ENCODE measurements at places on chromosomes 4 and X. TPM values are rescaled to one million over a fixed set of nuclear protein-coding genes. Genes with fewer than 3 reads are reported as not detected.

GRCh38 chr4:147741190-147741788 lies 9.4 kb downstream of the ARHGAP10 start:
- peak; percentile 71 for DNase-seq

GRCh38 chrX:51608126-51608525 lies 10.6 kb downstream of the CENPVL3 start:
- peak; percentile 1 for DNase-seq

DNA sequence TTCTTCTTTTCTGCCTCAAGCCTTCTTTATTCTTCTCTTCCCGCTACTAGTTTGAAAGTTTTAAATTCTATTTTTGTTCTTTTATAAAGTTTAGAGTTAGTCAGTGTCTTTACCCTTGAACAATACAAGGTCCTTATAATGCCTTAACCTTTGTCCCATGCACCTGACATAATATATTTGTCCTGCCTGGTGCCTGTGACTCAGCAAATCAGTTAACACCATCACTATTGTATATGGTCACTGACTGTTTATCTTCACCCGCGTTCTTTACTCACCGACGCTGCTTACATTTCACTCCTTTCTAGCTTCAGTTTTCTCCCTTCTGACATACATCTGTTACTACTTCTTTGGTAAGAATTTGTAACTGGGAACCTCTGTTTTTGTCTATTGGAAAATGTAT lies 5.7 kb downstream of the SMIM20 start:
- peak; percentile 53 for DNase-seq

GRCh38 chr4:9804918-9805317 lies 23.5 kb downstream of the DRD5 start:
- DNase-seq: no peak

Gene WNK3
- polyA plus RNA-seq: 0.10 TPM

GRCh38 chrX:124388562-124388961 lies 42.2 kb downstream of the SH2D1A start:
- peak; percentile 49 for DNase-seq

- DNase-seq: no peak
Measured at GRCh38 chrX:141185366-141185765, 8.4 kb upstream of the LDOC1 start.

GRCh38 chr4:109465069-109465468 lies 31.5 kb downstream of the SEC24B start:
- DNase-seq: no peak

Gene RBM47
- polyA plus RNA-seq: 0.44 TPM

Gene BRS3
- polyA plus RNA-seq: not detected

Gene XAGE2
- polyA plus RNA-seq: not detected

Gene CT45A5
- polyA plus RNA-seq: not detected

Gene PNCK
- polyA plus RNA-seq: 0.22 TPM

DNA sequence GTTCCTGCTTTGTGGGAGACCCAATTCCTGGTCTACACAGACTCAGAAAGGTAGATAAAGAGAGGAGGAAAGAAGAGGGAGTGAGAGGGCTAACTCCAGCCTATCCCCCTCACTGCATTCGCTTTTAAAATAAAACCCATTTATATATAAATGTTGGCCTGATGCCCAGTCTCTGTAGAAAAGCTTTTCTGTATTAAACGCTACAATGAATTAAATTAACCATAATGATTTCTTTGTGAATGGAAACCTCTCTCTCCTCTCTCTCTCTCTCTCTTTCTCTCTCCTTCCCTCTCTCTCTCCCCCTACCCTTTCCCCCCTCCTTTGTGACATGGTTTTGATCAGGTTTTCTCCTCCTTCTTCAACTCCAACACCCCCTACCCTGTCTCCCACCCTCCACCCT lies 34.8 kb downstream of the PJA1 start:
- DNase-seq: no peak

DNA sequence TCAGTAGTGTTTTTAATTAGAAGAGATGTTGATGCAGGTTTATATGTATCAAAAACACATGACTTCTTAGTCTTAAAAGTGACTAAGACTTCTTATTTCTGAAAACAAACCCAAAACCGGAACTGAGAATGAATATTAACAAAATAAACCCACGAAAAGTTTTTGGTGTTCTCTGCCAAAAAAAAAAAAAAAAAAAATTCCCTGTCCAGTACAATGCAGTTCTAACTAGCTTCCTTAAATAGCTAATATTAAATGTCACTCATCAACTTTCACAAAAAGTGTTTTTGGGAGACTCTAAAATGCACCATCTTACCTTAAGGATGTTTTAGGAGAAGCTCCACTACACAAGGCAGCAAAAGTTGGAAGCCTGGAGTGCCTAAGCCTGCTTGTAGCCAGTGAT lies 2.0 kb downstream of the ANKRD37 start:
- no peak for DNase-seq

GRCh38 chr4:92988301-92988700 lies 684.5 kb downstream of the GRID2 start:
- no peak for DNase-seq

Gene CDKN2AIP
- polyA plus RNA-seq: 9.0 TPM

- DNase-seq: peak; percentile 56
Measured at GRCh38 chr4:128288689-128289106, 1.1 kb upstream of the PGRMC2 start.

GRCh38 chrX:13293700-13294099 lies 26.2 kb downstream of the ATXN3L start:
- DNase-seq: no peak

Gene CXorf49
- polyA plus RNA-seq: not detected

GRCh38 chr4:26729027-26729426 lies 131.6 kb upstream of the STIM2 start:
- DNase-seq: no peak

GRCh38 chr4:160880180-160880579 lies 1283.6 kb downstream of the FSTL5 start:
- no peak for DNase-seq

Gene ZBTB49
- 3.2 TPM for polyA plus RNA-seq

Gene UNC5C
- polyA plus RNA-seq: not detected

Gene NAT8L
- polyA plus RNA-seq: 0.04 TPM

GRCh38 chr4:85823295-85823694 lies 348.3 kb downstream of the ARHGAP24 start:
- peak; percentile 62 for DNase-seq

Gene SYTL4
- polyA plus RNA-seq: 1.6 TPM

Gene CLCN3
- polyA plus RNA-seq: 11.2 TPM

DNA sequence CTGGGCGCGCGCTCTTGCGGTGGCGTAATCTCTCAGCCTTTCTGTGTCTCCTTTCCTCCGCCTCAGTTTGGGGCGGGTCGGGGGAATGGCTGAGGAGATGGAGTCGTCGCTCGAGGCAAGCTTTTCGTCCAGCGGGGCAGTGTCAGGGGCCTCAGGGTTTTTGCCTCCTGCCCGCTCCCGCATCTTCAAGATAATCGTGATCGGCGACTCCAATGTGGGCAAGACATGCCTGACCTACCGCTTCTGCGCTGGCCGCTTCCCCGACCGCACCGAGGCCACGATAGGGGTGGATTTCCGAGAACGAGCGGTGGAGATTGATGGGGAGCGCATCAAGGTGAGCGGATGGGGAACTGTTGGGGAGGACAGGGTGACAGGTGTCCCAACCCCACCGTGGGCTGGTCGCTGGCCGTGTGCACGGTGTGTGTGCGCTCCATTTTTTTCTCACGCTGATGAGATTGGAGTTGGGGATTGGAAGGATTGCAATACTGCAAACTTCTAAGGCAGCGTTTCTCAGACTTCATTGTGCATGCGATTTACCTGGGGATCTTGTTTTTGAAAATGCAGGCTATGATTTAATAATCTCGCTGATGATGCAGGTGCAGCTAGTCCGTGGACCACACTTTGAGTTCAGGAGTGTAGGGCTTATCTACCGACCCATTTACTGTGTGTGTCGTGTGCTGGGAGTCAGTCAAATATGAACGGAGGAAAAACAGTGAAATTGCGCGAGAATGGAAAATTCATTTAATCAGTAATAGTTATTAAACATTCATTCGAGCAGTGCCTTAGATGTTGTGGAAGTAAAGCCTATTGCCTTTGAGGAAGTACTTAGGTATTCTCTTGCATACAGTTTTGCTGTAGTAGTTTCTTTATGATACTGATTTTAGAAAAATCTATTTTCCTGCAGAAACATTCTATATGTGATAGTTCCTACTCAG lies at the start of gene RAB33B:
Gene RAB33B, plus strand, starts transcription at position 11 of the 935 bp plus-strand sequence. Its CDS starts 75 bp downstream, at position 86.
- peak; percentile 86 for DNase-seq

DNA sequence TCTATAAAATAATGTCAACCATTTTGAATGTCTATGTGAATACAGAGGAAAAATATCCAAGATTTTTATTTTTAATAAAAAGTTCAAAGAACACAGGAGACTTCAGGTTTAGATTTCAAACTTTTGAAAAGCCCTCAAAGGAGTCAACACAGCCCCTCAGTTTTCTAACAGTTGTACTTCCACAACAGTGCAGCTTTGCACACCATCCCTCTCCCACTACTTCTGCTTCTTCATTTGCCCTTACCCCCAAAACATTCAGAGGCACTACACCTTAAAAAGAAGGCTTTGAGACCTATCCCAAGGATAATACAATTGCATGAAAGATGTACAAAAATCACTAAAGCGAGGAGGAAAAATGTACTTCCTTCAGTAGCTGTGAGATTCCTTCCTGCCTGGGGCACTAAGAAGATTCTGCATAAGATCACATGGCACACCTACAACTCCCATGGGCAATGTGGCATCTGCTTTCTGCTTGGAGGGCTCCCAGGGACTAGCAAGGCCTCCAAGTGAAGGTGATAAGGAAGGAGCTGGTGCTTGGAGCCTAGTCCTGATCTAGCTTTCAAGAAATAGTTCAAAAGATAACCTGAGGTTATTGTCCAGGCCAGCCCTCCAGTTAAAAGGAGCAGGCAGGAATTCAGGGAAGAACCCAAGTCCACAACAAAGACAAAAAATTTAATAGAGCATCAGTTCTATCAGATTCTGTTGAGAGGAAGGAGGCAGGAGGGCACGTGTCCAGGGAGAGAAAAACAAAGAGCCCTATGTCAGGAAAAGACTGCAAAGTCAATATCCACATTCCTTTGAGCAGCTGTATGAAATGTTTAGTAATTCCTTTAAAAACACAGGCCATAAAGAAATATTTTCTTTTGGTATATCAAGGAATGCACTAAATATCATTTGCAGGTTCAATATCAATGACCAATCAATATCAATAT lies 19.1 kb downstream of the ARAP2 start:
- DNase-seq: no peak

DNA sequence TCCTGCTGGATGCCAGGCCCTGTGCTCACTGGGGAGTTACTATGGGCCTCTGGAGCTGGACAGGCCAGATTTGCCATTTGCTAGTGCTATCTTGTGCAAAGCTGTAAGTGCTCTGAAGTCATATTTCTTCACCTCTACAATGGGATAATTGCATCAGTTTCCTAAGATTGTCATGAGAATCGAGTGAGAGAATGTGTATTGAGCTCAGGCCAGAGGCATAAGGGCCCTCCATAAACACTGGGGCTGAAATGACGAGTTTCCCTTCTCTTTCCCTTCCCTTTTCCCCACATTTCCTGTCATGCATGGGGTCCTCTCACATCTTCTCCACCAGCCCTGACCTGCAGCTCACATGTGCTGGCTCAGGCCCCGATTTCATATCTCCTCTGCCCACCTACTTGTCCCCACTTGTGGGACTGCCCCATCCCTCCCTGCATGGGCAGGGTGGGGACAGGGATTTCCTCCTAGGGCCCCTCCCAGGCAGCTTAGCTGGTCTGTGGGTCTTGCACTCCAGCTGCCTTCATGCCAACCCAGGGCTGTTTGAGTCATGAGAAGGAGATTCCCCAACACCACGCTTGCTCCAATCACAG lies 358.8 kb downstream of the MID1IP1 start:
- DNase-seq: no peak

DNA sequence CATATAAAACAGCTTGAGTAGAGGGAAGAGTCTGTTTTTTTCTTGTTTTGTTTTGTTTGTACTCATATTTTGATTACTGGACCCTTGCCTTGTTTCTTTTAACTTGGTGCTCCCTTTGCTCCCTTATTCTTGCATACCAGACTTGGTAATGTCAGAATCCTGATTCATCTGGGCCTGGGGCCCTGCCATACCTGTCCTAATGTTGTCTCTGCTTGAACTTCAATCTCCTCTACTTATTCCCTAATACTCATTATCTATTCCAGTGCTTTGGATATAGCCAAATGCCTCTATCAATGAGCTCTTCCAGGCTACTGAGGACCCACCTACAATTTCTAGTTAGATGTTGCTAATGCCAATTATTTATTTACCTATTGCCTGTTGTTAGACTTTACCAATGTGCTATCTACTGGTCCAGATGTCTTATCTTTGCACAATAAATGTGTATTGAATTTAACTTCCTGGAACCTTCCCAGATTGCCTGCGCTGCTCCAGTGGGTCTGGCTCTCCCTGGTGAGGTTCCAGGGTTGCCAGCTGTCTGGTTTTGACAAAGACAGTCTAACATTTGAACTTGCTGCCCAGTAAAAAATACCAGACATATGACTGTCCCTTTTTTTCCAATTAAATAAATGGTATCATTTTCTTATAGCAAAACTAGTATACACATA lies 64.4 kb upstream of the ACSL4 start:
- DNase-seq: no peak

- no peak for DNase-seq
Measured at GRCh38 chr4:32268863-32269262, 1548.7 kb downstream of the PCDH7 start.

Gene POU4F2
- polyA plus RNA-seq: not detected

DNA sequence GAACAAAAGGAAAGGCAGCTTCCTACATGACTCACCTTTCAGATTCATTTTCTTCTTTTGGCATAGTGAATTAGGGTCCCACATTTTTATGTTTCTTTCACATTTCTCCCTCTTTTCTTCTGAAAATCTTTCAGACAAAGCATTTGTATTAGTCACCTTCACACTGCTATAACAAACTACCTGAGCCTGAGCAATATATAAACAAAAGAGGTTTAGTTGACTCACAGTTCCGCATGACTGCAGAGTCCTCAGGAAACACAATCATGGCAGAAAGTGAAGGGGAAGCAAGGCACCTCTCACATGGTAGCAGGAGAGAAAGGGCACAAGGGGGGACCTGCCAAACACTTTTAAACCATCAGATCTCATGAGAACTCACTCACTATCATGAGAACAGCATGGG lies 36.9 kb downstream of the MAGEA9 start:
- no peak for DNase-seq

Gene PABPC4L
- polyA plus RNA-seq: 0.22 TPM

- DNase-seq: no peak
Measured at GRCh38 chr4:5952975-5953951, 60.4 kb upstream of the CRMP1 start.

DNA sequence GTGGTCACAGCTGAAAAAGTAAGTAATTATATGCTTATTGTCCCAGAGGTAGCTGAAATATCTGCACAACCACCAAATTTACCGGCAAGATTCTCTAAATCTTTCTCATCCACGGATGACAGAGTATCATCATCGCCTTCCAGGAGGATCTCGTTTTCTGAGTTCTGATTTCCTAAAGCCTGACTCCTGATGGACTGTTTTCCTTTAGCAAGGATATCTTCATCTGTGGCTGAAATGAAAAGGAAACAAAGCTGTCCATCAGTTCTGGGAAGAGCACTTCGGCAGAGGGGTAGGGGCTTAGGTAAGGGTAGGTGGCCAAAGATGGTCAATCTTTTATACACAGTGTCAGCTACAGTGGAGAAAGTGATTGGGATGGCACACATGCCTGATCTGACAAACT lies 8.7 kb downstream of the MAB21L2 start:
- no peak for DNase-seq

Gene ZNF157
- polyA plus RNA-seq: not detected

Data from IMR-90 (cell line).